ENCODE measurements at places on chromosomes 5 and 9. TPM values are rescaled to one million over a fixed set of nuclear protein-coding genes. Genes with fewer than 3 reads are reported as not detected.

Gene IDNK
- 7.9 TPM for total RNA-seq

Gene HRH2
- total RNA-seq, result 0.49 TPM

Gene TUSC1
- 6.7 TPM for total RNA-seq

Gene PHAX
- 60.0 TPM for total RNA-seq

Gene HMMR
- 24.2 TPM for total RNA-seq

Gene ORM2
- not detected for total RNA-seq
